ENCODE measurements at places on chromosomes 1 and 21.

DNA sequence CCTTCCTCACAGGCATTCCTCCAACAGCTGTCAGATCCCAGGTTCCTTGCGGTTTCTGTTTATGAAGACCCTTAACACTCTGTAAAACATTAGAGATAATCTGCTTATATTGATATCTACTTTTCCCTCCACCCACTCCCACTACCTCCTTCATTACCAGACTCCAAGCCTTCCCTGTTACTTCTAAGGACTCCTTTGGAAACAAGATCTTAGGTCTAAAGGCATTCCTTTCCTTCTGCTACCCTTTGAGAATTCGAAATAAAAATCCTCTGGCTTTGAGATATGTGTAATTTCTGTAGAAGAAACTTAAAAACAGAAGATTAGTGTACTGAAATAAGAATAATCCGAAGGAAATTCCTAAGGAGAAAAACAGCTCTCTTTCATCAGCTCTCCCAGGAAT, 23.7 kb upstream of the LYPLAL1 start:
- no peak for DNase-seq

GRCh38 chr1:55192093-55192492, 23.1 kb downstream of the USP24 start:
- DNase-seq = no peak

- DNase-seq = no peak
These were observed 61.3 kb downstream of the ROR1 start for GRCh38 chr1:63835128-63835527.

GRCh38 chr21:26972192-26972591, 5.3 kb upstream of the ADAMTS5 start:
- DNase-seq = no peak

DNA sequence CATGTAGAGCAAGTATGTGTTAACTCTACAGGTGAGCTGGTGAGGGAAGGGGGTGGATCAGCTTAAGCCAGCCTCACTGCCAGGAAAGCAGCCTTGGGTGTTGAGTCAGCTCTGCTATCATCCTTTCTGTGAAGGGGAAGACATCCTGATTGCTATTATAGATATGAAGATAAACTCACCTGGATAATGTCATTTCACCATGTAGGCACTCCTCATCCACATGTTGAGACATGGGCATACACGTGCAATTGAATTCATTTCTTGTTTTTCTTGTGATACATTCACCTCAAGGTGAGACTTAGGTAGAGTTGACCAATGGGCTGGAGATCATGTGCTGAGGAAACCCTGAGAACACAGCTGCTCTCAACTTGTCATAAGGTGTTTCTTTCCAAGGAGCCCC, 136.9 kb downstream of the CACNA1E start:
- DNase-seq = no peak

DNA sequence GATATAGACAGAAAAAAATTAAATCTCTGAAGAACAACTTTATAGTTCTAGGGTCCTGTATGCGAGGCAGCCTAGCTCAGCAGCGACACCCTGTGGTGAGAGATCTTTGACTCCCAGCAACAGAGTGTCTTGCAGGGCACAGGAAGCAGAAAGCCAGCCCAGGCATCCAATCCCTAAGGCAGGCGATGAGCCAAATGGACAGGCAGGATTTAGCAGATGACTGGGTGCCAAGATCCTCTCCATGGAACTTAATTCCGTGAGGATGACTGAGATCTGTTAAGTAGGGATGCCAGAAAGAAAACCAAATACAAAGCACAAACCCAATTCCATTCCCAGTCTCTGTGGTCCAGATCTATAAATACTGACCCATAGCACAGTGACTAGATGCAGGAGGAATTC, 38.8 kb downstream of the HLCS start:
- DNase-seq = peak; percentile 89

- no peak for DNase-seq
These were observed 36.0 kb downstream of the NUAK2 start for GRCh38 chr1:205285381-205286101.

- no peak for DNase-seq
These were observed 102.4 kb downstream of the BRINP2 start for GRCh38 chr1:177273141-177273540.

GRCh38 chr1:24003331-24003972, 23.3 kb upstream of the SRSF10 start:
- DNase-seq = peak; percentile 92

DNA sequence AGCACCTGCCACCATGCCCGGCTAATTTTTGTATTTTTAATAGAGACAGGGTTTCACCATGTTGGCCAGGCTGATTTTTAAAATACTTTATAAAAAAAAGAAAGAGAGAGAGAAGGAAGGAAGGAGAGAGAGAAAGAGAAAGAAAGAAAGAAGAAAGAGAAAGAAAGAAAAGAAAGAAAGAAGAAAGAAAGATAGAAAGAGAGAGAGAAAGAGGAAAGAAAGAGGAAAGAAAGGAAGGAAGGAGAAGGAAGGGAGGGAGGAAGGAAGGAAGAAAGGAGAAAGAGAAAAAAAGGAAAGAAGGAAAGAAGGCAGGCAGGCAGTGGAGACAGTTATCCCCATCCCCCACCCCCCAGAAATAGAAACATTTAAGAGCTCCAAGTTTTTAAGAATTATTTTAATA, 69.9 kb downstream of the TOMM20 start:
- no peak for DNase-seq

GRCh38 chr1:105368446-105368845, 1618.7 kb downstream of the AMY1C start:
- no peak for DNase-seq

GRCh38 chr21:14591882-14592281, 45.8 kb upstream of the SAMSN1 start:
- DNase-seq = peak; percentile 79

DNA sequence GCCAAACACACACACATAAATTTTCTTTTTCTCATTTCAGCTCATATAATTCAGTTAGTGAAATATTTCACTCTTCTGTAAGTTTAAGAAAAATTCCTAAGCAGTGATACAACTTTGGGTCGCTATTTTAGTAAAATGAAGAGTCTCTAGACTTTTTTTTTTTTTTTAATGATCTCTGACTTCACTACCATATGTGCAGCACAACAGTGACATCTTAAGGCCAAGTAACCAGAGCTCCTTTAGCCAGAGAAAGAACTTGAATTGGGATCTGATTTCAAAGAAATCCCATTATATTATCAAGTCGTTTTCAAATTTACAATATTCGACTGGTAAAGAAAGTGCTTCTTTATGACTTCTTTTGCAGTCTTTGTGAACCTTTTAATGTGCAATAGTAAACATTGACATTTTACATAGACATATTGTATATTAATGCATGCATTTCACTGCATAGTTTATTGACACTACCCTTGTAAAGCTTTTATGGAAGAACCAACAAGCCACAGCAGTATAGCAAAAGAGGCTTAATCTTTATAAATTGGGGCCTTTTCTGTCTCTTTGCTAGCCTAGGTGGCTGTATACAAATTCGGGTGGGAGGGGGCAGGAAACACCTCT, 62.2 kb downstream of the LRRC40 start:
- DNase-seq = peak; percentile 72

- DNase-seq = peak; percentile 33
These were observed 82.8 kb downstream of the DISP1 start for GRCh38 chr1:222897527-222898190.

- peak; percentile 97 for DNase-seq
These were observed 69.2 kb downstream of the MORN1 start for GRCh38 chr1:2322065-2322571.

- peak; percentile 80 for DNase-seq
These were observed 75.2 kb downstream of the SH3GLB1 start for GRCh38 chr1:86779308-86780191.

DNA sequence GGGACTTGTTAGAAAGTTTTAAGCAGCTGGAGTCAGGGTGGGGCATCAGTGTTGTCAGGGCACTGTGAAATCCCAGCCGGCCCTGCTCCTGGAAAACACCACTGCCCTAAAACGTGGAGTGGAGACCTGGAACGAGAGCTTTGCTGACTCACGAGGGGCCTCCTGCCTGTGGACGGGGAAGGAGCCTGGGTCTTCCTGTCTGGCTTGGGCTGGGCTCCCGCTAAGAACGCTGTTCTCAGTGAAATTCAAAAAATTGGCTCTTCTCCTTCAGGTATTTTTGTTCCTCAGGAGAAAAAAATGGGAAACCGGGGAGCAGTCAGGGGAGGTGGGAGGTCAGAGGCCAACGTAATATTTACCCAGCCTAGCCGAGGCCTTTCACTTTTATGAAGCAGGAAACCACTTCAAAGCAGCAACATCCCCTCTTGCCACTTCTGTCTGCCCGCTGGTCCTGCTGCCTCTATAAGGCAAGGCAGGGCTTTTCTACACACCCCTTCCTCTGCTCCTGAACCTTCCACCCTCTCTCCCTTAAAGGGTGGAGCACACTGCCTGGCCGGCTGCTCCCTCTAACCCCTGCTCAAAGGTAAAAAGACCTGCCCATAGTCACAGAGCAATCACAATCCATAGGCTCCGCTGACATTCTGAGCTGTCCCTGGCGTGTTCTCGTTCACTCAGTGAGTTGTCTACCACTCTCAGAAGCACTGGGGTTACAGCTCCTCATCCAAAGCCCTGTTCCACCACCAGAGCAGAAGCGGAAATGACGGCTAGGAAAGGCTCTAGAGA, 8.0 kb downstream of the PLXNA2 start:
- peak; percentile 80 for DNase-seq

DNA sequence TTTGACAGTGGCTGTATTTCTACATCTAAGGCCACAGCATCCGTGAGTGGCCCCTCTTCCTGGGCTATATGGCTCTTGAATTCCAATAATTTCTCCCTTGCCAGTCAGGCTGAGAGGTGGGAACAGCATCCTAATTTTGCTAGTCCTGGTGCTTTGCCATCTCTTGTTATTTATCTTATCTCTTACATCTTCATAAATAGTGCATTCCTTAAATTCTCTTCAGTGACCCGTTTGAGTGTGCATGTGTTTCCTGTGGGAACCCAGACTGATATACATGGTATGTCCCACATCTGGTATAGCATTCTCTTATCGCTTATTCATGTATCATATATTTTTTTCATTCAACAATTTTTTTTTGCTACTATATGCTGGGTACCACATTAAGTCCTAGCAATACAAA, 9.9 kb downstream of the S100A11 start:
- DNase-seq = no peak

DNA sequence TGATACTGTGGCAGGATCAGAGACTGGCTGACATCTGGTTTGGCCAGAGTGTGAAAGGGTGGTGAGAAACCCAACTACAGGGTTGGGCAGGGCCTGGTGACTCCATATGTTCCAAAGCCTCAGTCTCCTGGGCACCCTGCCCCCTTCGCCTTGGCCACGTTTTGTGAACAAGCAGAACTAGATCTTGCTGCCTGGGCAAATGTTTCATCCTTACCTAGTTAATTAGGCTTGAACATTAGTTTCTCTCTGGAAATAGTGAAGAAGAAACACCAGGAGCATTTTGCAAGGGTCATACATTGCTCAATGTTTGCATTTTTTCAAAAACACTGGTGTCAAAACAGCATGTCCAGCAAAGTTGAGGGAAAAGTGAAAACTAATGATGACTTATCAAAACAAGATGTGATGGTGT, 60.5 kb downstream of the MAP3K7CL start:
- DNase-seq = peak; percentile 83

- no peak for DNase-seq
These were observed at the start of gene GJB4 for GRCh38 chr1:34759503-34760357. Gene GJB4 (plus strand): TSS chr1:34759740. CDS start chr1:34761255, 1,515 bp downstream.

DNA sequence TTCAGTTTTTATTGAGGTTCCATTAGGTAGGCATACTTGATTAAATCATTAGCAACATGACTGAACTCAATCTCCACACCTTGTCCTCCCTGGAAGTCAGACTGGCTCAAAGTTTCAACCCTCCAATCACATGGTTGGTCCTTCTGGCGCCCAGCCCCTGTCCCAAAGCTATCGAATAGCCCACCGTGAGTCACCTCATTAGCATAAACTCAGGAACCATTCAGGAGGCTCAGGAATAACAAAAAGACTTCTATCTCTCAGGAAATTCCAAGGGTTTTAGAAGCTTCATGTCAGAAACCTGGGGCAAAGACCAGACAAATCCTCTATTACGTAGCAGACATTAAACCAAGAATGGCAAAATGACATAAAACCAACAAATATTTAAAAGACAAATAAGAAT, 78.6 kb downstream of the RGS2 start:
- DNase-seq = no peak

GRCh38 chr1:47587891-47588582, 150.2 kb downstream of the FOXD2 start:
- DNase-seq = peak; percentile 4

- DNase-seq = no peak
These were observed 113.8 kb upstream of the EDN2 start for GRCh38 chr1:41598325-41598724.

DNA sequence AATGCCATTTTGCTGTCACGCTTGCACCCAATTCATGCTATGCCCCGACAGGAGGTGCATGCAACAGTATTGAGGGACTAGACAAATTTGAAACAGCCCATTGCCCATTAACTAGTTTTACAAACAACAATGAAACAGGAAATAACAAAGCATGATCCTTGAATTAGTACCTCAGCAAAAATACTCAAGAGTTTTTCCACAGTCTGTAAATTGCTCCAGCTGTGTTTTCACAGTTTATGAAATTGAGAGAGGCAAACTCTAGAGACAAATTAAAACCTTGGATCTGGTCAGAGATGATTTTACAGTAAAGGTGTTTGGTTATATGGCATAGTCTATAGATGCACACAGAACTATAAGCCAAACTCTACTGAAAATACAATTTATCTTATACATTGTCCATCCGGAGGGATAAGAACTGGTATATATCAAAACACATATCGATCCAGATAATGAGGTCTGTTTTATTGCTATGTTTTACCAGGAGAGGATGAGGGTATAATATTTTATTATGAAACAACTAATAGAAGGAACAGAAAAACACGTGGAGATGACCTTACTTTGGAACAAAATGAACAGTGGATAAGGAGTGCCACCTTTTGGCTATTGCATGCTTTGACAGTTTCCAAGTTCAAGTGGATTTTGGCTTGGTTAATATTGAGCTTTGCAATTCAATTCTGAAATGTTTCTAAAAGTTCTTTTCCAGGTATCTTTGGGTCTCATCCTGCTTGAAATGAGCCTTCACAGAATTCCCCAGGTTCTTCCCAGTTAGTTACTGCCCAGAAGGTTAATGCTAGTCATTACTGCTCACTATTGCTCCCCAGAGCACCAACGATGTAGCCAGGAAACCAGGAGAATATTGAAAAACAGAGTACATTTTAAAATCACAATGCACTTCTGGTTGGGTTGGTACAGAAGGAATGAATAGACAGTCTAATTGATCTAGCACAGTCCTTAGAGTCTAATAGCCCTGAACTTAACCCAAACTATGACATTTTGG, 45.7 kb downstream of the ZC3H11B start:
- peak; percentile 82 for DNase-seq

- DNase-seq = no peak
These were observed 15.9 kb downstream of the WDR4 start for GRCh38 chr21:42863504-42863870.

GRCh38 chr1:14755518-14756252, 157.2 kb downstream of the KAZN start:
- no peak for DNase-seq
